ENCODE measurements at places on chromosomes 2 and 18. TPM values are rescaled to one million over a fixed set of nuclear protein-coding genes. Genes with fewer than 3 reads are reported as not detected.

NT5C1B gene
- not detected for total RNA-seq

RPIA gene
- 38.3 TPM for total RNA-seq

ACVR1 gene
- 17.1 TPM for total RNA-seq

CD302 gene
- total RNA-seq = 0.57 TPM

TMEM247 gene
- total RNA-seq = not detected

ALMS1 gene
- total RNA-seq = 19.2 TPM

KRTCAP3 gene
- 4.7 TPM for total RNA-seq

PAX3 gene
- total RNA-seq = not detected

CYRIA gene
- 2.8 TPM for total RNA-seq

DNA sequence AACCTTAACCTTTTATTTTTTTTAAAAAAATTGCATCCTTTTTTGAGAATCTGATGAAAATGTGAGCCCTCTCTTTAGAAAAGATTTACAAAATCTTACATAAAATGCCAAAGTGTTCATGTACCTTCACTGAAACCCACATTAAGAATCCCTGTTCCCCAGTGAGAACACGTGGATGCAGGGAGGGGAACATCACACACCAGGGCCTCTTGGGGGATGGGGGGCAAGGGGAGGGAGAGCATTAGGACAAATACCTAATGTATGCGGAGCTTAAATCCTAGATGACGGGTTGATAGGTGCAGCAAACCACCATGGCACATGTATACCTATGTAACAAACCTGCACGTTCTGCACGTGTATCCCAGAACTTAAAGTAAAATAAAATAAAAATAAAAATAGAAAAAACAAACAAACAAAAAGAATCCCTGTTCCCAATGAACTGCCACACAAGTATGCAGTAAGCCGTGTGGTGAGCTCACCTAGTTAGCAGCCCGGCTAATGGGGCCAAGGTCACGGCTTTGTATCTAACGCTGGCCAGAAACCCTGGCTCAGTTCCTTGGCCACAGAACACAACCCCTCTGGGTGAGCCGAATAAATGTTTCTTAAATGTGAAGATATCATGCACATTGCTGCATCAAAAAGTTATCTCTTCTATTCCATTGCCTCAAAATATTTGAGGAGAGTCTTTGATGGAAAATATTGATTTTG lies 41.4 kb downstream of the CHST9 start:
- DNase-seq = no peak

- DNase-seq = no peak
These were observed 836.5 kb upstream of the ID2 start for GRCh38 chr2:7845332-7845731.

DNA sequence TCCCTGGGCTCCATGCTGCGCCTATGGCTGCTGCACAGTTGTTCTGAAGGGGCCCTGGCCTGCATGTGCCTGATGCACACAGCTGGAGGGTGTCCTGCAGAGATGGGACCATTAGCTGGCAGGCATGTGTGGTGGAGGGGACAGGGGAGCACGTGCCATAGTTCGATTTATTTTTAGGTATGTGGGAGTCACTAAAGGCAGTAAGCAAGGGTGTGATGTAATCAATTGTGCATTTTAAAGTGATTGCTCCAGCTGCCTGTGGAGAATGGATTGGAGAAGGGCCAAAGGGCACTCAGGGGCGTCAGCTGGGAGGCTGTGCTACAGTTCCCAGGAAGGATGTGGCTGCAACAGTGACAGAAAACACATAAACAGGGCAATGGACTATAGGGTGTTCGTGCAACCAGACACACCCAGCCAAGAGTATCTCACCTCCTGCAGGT lies 205.1 kb downstream of the ARL4C start:
- peak; percentile 49 for DNase-seq

- DNase-seq = no peak
These were observed 301.3 kb upstream of the SKOR2 start for GRCh38 chr18:47552783-47553182.

DNA sequence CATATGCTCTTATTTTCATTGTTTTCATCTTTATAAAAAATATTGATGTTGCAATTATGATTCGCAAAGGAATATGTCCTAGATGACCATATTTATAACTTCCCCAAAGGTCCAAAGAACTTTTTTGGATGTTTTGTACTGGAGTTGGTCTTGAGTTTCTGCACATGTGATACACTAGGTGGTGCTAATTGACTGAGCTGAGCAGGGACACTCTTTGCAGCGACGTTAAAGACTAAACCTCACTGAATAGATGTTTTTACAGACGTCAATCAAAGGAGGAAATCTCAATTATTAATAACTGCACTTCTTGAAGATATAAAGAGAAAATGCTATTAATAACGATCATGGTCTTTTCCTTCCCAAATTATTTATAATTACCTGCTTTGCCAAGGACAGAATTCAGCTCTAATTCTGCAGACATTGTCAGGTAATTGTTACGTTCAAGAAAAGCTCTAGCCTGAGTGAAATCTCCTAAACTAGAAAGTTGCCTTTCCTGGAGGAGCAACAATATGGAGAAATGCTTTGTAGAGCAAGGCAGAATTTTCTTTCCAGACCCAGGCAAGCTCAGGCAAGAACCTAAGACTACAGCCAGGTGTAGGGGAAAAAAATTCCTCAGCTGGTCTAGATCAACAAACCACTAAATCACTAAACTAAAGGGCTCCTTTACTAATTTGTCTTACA lies 119.3 kb upstream of the RBBP8 start:
- DNase-seq = peak; percentile 19

DNA sequence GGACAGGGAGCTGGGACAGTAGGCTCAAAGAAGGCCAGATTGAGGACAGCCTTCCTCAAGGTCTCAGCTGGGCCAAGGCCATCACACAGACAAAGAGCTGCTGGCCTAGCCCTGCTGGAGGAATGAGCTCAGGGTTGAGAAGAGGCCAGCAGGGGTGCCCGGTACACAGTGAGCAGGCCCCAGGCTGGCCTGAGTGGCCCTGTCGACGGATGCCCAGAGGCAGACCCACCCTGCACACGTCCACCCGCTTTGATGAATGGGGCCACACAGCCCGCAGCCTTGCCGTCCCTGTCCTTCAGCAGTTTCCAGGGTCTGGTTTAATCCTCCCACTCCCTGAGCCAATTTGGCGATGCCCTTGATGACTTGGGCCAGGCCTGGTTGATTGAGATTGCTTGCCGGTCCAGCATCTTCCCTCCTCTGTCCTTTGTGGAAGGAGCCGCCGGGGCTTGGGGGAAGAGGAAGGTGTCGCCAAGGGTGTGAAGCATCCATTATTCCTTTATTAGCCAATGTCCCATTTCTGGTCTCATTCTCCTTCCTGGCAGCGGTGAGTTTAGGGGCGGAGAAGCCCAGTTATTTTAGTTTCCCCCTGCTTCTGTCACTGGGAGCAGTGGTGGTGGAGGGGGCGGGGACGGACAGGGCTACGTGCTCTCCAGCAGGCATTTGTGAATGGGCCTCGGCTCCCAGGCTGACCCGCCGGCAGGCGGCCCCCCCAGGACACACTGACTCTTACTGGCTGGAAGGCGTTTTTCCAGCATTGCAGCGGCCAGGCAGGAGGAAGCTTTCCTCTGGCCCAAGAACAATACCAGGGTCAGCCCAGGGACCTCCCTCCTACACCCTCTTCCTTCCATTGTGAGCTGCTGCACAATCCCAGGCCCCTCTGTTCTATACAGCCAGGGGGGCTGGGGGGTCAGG lies 141.8 kb downstream of the CTIF start:
- no peak for DNase-seq

DNA sequence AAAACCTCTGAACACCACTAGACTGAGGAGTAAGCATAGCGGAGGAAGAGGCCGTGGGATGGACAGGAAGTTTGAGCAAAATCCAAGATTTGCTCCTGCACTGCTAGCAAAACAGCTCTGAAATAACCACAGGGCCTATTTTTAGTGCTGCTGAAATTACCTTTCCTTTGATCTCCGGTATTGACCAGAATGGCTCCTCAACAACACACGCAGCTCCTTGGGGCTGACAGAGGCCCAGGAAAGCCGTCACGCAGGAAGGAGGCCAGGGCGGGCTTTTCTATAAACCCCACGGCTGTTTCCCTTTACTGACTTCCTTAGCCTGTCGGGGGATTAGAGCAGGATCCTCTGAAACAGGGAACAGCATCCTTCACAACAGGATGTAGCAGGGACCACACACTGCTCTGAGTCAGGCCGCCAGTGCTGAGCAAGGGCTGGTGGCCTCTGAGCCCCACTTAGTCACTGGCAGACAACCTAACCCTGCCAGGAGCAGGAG lies 80.8 kb upstream of the LCLAT1 start:
- DNase-seq = peak; percentile 71

DNA sequence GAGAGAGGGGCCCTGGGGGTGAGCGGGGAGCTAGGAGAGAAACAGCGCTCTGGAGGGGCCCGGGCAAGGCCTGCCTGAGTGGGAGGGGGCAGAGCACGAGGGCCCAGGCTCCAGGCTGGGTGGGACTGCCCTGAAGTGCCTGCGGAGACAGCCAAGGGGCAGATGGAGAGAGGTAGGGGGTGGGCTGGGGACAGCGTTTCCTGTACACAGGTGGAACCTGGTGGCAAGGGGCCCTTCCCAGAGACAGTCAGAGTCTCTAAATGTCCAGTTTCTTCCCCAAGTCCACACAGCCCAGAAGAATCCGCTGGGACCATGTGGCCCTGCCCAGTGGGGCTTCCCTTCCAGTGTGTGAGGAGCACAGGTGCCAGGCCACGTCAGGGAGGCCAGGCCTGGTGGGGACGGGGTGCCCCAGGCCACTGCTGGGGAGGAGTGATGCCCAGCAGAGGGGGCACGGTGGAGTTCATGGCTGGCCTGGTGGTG lies 1.7 kb upstream of the GPR35 start:
- DNase-seq = peak; percentile 19

GRCh38 chr2:210798180-210798579 lies 241.8 kb downstream of the CPS1 start:
- no peak for DNase-seq

DNA sequence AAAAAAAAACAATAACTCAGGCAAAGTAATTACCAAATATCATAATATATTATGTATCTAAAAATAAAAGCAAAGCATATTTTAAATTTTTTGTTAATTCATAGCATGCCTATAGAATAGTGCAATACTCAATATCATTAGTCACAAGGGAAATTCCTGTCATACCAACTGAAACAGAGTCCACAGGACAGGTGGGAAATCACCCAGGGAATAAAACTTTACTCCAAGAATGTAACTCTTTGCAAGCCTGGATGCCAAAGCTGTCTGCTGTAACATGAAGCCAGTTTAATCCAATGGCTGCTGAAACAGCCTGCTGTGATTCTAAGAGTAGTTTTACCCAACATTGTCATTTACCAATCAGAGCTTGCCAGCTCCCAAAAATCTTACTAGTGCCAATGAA lies 40.0 kb upstream of the SULT1C3 start:
- DNase-seq = no peak

GRCh38 chr2:144377914-144378313 lies 142.0 kb downstream of the ZEB2 start:
- no peak for DNase-seq

GRCh38 chr2:170236680-170237047 lies 58.7 kb downstream of the MYO3B start:
- DNase-seq = no peak

DNA sequence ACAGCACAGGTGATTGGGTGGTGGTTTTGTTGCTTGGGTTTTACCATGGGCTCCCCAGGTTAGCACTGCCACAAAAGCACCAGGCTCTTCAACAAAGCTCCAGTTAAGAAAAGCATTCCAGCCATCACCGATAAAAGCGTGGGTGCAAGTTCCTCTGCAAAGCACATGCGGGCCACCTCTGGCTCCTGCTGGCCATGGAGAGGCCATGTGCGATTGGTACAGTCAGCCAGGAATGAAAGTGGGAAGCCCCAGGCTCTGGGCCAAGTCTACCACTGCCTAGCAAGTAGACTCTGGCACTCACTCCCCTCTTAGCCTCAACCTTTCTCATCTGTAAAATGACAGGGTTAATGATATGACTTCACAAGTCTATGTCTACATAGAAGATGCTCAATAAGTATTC lies 36.0 kb downstream of the BCL11A start:
- DNase-seq = no peak

DNA sequence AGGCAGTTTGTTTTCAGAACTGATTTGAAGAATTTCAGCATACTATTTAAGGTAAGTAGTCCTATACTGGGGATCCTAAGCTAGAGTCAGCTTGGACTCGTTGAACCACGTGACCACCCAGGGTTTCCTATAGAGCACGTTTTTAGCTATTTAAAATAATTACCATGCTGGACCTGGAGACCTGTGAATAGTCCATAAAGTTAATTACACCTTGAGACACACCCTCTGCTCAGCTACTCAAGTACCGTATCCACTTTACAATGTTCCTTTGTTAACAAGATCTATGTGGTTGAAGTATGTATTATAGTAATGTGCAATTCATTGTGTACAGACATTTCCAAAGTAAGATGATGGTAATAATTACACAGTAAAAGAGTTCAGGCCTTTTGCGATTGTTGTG lies 67.6 kb downstream of the CRIM1 start:
- no peak for DNase-seq
